NAMALWA (cell line): ENCODE measurements at places on chromosomes 1 and 21.

DNA sequence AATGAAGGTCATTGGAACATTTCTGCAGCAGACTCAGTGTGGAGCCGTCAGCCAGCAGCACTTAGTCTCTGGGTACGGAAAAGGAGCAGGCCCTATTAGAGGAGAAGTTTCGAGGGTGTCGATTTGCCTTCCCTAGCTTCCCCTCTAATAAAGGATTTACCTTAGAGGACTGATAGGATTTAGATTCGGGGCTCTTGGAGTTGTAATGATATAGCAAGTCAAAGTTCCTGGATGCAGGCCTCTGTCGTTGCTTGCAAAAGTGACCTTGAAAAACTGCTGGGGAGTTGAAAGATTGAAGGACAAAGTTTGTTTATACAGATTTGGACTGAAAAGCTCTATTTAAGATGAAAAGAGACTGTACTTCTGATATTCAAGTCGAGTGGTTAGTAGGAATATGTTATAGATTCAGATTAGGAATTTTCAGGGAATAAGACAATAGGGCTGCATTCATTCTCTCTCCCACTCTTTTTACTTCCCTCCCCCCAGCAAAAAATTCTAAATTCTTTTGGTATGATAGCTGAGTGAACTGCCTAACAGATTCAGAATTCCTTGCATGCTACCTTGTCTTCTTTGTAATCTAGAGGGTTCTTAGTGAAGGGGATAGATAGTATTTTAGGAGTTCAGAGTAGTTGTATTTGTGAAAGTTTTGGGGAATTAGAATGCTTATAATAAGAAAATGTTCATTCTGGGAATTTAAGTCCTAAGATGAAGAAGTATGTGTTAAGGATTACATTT, 19.2 kb downstream of the NFYC start:
- DNase-seq: peak; percentile 37

DNA sequence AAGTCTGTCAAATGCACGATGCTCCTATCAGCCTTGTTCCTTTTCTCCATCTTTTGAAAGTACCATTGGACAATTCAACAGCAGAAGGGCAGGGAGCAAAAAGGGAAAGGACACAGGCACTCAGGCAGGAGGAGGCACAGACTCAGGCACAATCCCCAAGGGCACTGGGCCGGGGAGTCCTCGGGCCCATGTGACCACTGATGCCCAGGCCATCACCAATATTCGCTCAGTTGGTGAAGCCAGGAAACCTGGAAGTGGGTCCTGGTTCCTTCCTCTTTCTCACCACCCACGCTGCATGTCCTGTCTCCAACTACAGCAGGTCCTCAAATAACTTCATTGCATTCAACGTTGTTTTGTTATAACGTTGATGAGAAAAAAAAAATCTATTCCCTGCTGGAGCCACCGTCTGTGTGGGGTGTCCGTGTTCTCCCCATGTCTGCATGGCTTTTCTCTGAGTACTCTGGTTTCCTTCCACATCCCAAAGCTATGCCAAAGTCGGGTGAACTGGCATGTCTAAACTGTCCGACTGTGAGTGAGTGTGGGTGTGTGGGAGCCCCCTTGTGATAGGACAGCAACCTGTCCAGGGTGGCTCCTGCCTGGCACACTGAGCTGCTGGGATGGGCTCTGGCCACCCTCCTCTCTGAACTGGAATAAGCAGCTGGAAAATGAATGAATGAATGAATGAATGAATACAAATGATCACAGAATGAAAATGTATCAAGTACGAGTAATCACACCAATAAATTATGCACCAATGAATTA, 12.5 kb downstream of the NID1 start:
- DNase-seq: no peak

DNA sequence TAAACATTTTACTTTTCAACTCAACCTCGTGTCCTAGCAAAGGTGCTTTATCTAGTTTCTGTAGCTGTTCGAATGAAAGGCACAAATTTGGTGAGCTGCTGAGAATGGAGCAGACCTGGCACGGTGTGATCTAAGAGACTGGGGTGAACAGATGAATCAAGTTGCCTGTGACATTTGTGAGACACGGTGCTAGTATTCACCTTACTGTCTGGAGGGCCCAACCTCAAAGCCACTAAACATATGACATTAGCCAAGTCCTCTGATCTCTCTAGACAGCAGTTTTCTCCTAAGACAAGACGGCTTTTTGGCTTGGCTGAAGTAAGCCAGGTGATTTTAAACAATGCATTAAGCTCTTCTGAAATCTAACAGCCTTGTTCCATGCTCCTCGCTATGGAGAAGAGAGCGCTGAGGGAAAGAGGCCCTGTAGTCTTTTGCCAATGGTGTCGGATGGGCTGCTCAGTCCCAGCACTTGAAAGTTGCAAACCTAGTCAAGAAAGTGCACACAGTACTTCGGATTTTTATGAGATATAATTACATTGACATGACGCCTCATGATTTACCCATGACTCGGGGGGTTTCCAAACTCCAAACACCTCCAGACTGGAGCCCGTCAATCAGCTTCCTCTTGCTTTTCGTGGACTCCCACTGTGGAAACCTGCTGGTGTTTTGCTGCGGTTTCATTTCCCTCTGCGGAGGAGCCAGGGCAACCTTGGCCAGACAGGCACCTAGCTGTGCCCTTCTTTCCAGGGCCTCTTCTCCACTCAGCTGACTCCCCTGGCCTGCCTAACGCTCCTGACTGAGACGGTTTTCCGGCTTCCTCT, 794 bp upstream of the TOR3A start:
- peak; percentile 85 for DNase-seq

DNA sequence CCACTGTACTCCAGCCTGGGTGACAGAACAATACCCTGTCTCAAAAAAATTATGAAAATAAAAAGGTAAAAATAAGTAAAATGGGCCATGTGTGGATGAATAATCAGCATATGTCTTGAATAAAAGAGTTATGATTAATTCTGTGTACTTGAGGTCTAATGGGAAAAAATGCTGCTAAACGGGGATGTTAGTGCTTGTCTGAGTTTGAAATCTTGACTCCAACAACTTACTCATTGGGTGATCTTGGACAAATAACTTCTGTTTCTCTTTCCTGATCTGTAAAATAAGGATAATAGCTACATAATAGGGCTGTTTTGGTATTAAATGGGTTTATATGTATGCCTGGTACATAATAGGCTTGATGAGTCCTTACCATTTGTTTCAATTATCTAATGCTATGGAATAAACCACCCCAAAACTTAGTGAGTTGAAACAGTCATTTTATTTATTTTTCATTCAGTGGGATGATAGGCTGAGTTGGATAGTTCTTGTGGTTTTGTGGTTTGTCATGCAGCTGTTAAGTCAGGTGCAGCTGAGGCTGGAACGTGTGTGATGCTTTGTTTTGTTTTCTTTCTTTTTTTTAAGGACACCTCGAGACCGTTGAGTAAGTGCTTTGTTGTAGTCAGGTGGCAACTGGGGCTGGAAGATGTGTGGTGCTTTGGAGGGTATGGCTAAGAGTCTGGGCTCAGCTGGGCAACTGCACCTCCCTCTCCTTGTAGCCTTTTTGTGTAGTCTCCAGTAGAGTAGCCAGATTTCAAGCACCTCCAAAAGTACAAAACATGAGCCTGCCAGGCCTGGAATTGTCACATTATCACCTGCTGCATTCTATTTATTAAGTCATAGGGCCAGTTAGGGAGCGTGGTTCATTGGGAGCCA, 4.9 kb downstream of the MDM4 start:
- DNase-seq: peak; percentile 98

DNA sequence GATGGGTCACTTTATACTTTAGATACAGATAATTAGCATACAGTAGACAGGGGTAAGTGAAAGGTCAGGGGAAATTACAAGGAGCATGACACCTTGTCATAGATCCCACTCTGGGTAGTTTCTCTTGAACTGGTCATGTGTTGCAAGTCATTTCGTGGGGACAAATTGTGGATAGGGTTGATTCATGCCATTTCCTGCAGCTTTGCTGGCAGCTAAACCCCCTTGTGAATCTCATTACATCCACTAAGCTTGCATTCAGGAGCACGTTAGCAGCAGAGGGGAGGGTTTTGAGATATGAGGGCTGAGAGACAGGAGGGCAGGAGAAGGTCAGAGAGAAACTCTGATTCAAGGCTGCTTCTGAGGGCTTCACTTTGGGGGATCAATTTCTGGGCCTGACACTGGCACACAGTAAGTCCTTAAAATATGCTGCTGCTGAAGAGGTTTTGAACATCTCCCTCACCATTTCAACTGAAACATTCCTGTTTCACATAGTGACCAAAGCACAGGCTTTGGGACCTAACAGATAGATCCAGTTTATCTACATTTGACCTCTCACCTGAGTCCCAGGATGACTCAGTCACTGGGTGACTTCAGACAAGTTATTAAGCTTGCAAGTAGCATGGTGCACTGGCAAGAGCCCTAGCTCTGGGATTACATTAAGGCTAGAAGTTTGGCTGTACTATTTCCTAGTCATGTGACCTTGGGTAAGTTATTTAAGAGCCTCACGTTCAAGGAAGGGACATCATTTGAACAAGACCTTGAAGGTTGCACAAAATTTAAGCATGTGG, 206.0 kb upstream of the USP24 start:
- DNase-seq: no peak

DNA sequence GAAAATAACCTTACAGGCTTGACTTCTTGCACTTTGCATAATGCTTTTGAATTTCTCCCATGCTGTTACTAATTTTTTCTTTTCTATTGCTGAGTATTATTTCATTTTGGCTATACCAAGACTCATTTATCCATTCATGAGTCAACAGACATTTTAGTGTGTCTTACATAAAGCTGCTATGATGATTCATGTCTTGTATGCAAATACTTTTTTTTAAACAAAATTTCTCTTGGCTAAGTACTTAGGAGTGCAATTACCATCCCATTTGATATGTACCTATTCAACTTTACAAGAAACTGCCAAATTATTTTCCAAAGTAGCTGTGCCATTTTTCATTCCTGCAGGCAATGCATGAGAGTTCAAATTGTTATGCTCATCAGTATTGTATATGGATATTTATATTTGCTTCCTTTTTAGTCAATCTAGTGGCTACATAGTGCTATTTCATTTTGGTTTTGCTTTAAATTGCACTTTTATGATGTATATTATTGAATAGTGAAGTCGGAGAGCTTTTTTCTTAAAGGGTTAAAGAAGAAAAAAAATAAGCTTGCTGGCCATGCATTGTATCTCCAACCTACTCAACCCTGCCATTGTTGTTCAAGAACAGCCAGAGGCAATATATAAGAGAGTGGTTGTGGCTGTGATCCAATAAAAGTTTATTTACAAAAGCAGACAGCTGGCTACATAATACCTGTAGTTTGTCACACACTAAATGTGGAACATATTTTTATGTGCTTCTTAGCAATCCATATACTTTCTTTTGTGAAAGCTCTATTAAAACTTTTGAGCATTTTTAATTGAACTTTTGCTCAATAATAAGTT, 862.8 kb downstream of the KCNT2 start:
- no peak for DNase-seq

- no peak for DNase-seq
Measured at GRCh38 chr1:167661527-167662426, 31.7 kb downstream of the RCSD1 start.

DNA sequence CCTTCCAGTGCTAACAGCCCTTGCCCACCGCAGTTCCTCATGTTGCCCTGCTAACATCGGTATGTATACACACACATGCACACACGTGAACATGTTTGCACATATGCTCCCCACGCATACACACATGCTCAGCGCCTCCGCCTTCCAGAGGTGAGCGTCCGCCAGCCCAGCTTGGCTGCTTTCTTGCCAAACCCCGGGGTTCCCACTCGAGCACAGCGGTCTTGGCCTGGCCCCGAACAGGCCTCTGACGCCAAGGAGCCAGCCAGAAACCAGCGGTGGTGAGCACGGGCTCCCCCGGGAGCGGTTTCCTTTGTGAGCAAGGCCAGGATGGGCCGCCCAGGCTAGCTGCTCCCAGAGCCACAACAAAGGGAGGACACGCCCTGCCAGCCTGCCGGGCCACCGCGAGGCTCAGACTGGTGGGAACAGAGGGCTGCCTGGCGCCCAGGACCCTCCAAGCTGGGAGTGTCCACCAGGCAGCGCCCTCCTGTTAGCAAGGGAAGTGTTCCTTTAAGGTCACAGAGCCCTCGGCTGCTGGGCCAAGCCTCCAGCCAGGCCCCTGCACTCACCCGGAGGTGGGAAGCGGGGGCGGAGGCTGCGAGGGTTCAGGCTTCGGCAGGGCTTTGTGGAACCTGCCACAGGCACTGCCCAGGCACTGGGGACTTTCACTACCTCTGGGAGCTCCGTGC, 65.4 kb downstream of the ALPL start:
- no peak for DNase-seq

- no peak for DNase-seq
Measured at GRCh38 chr1:208834381-208835096, 590.4 kb upstream of the PLXNA2 start.
